ENCODE measurements at places on chromosomes 3 and 15.

GRCh38 chr3:112424394-112424793 lies 74.9 kb downstream of the BTLA start:
- no peak for DNase-seq

GRCh38 chr15:62035256-62035924 lies 24.9 kb downstream of the VPS13C start:
- no peak for DNase-seq

- no peak for DNase-seq
Measured at GRCh38 chr15:72195101-72195511, 2.5 kb downstream of the GRAMD2A start.

- DNase-seq = no peak
Measured at GRCh38 chr15:34642247-34642646, 58.8 kb upstream of the GOLGA8B start.
